ENCODE measurements at places on chromosomes 4 and X.

- DNase-seq: no peak
These were observed 148.4 kb downstream of the ASMT start for GRCh38 chrX:1763294-1763693.

- peak; percentile 42 for DNase-seq
These were observed 52.2 kb downstream of the NALF2 start for GRCh38 chrX:69556060-69557011.

DNA sequence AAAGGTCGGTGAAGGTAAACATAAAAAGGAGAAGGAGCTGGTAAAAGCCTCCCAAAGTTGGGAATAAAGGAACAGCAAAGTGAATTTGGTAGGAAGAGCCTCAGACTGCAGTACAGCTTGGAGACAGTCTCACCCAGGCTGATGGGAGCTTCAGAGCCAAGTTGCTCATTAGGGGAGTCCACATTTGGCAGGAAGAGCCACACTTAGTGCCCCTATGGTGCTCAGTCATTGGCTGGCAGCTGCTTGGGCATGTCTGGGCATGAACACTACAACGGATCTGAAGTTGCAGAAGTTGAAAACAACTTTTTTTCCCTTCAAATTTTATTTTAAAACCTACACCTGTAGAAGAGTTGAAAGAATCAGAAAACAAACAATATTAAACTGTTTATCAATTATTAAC, 2497.3 kb downstream of the ARAP2 start:
- DNase-seq: no peak

DNA sequence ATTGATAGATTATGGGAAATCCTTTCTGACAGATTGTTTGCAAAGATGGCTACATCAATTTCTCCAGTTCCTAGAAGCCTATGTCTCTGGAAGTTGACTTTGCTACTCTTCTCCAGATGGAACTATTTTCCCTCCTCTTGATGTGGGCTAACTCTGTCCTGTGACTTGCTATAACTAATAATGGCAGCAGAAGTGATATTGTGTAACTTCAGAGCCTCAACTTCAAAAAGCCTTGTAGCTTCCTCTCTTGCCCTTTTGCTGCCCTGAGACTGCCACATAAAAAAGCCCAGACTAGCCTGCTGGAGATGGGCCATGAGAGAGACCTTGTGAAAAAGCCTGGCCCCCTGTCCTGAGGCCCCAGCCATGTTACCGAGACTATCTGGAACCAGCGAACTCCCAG, 210.7 kb upstream of the SLC7A11 start:
- DNase-seq: no peak

DNA sequence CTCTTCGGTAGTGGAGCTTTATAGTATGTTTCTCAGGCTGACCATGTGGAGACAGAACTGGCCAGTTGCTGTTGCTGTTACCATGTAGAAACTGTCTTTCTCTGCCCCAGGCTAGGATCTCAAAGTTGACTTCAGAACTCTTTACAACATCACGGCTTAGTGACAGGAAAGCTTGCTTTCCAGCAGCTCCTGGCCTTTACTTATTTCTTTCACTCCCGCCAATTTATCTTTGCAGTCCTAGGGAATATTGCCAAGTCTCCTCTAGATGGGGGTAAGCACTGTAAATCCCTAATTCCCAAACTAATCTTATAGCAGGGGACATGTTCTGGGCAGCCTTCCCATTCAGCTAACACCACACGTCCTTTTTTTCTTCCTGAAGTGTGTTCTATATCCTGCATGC, 631.6 kb downstream of the SPRY1 start:
- DNase-seq: peak; percentile 58

GRCh38 chrX:108186811-108187210, 95.2 kb downstream of the ATG4A start:
- no peak for DNase-seq

DNA sequence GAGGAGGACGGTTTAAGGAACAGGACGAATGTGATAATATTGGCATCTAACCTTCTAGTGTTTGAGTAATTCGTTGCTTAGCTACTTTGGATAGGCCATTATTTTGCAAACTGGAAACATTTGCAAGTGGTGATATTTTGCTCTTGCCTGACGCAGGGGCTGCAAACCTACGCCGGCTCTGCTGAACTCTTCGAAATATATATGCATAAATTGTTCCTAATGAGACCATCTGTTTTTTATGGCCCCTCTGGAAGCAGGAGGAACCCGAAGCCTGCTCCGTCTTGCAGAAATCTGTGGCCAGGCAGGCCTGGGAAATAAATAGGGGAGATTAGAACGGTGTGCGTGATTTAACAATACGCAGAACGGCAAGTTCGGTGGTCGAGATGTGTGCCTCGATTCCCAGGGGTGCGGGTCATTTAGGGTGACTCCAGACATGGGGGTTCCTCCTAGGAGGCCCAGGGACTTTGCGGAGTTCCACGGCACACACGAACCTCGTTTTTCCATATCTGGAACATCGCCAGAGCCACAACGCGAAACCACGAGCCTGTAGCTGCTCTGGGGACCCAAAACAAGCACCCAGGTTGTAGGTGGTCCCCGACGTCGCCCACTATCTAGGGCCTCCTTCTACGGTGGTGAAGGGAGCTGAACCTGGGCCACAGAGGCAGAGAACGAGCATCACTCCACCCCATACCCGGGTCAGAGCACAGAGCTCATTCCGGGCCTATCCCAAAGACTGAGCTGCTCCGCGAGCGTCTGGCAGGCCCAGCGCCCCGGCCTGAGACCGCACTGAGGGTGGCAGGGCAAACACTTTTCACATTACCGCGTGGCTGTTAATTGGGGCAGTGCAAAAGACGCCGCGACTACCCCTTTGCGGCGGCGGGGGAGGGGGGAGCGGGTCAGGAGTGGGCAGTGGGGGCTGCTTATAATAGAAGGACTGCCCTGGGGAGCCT, 89.7 kb downstream of the BCOR start:
- no peak for DNase-seq

DNA sequence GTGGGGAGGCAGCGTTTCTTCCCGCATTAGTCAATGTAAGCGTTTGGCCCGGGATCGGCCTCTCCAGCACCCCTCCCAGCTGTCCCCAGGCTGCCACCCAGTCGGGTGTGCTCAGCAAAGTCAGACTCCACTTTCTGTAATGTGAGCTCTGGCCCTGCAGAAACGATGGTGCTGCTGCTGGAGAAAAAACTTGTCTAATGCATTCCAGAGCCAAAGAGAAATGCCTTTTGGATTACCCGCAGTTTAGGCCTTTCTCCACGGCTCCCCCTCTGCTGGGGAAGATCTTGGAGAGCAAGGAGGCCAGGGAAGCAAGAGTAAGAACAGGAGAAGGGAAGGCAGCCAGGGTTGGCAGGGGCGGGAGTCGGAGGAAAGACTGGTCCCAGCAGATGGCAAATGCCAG, 55.2 kb downstream of the ELF4 start:
- peak; percentile 65 for DNase-seq

Measured in right forelimb (tissue), 1 donor.